Dorsolateral prefrontal cortex (tissue), 122 donors: ENCODE measurements at places on chromosomes 4 and X.

- DNase-seq: no peak
These were observed 1517.6 kb downstream of the STIM2 start for GRCh38 chr4:28378109-28378830.

GRCh38 chrX:27598312-27598711, 8.2 kb downstream of the DCAF8L2 start:
- DNase-seq: no peak

DNA sequence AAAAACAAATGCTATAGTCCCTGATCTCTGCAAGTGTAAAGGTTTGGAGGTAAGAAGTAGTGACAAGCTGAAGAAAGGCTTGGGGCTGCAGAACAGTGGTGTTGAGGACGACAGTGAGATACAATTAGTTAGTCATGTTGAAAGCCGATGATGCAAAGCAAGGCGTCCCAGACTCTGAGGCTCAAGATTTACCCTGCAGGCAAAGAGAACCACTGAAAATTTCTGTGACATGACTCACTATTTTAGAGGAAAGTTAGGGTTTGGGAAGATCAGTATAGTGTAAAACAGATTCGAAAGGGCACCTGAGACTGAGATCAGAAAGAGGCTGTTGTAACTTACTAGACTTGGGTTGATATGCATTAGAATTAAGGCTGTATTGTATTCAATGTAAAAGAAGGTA, 281.3 kb upstream of the FTHL17 start:
- no peak for DNase-seq

DNA sequence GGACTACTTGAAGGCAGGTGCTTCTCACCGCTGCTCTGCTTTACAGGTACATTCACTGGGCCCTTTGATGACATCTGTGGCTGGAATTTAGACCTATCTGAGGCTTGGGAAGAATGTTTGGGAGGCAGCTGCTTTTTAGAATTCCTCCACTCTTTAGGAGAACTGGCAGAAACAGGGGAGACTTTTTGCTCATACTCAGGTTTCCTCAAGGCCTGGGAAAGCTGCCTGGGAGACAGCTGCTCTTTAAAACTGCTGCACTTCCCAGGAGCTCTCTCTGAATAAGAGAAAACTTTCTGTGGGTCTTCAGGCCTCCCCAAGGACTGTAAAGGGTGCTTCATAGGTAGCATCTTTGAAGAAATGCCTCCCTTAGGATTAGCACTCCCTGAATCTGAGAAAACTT, 14.3 kb downstream of the CT47C1 start:
- no peak for DNase-seq

DNA sequence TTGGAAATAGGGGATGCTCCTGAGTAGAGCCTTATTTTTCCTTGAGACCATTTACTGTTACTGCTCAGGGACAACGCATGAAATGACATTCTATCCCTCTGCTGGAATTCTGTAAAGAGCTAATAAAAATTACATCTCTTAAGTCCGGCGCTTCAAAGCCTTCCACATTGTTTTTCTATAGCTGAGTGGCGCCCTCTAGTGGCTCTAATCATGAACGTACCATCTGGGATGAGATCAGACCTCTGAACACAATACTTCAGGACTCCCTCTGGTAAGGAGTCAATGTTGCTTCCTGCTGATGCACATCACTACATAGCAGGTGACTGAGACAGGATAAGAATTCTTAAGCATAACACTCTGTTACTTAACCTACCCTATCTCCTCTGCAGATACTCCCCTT, 6.0 kb downstream of the HMGN5 start:
- peak; percentile 49 for DNase-seq

- no peak for DNase-seq
These were observed 162.5 kb downstream of the BANK1 start for GRCh38 chr4:101952985-101953384.

DNA sequence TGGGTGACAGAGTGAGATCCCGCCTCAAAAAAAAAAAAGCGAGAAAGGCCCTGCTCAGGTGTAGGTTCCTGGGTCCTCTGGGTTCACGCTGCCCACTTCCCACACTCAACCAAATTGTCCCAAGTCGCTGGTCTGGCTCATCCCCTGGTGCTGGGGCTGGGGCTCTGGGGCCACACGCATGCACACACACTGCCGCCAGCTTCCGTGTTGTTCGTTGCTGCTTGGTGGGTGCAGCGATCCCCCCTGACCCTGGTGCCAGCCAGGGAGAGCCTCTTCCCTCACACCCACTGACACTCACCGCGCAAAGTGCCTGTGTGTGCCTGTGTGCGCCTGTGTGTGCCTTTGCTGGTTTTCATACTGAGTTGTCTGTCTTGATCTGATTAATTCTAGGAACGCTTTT, 124.1 kb upstream of the NKX1-1 start:
- DNase-seq: no peak

DNA sequence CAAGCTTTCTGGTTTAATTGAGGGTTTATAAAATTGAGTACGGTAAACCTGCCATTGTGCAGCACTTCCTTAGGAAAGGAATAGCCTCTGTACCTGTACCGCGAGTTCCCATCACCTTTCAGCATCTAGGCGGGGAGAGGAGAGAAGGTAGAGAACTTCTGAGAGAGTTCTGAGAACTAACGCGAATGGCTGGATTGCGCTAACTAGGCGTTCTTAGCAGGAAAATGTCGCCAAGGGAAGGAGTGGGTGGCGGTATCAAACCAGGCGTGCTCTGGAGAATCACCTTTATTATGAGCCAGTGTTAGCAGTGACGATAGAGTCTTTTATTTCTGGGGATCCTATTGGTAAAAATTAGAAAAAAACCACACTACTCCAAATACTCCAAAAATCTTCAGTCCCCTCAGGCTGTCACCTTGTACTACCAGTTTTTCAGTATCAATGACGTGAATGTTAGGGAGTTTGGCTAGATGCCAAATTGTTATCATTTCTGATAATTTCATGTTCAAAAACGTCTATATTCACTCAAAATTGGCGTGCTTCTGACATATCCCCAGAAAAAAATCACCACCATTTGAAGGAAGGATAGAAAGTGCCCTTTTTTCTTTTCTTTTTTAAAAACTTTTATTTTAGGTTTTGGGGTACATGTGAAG, 1.4 kb downstream of the UGT8 start:
- no peak for DNase-seq

DNA sequence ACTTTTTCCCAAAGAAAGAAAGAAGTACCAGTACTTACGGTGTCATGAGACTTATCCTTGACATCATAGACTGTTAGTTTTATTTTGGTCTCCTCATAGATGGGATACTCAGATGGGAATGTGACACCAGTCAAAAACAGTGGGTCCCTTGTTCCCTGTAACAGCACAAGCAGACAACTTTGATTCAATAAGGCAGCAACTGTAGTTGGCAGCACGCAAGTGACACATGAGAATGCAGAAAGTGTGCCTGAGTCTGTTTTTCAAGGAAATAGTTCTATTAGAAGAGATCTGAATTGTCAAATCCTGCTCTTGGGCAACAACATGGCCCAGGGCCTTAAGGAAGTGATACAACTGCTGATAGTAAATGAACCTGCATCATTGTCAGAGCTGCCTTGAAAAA, 443.2 kb downstream of the INPP4B start:
- DNase-seq: no peak

DNA sequence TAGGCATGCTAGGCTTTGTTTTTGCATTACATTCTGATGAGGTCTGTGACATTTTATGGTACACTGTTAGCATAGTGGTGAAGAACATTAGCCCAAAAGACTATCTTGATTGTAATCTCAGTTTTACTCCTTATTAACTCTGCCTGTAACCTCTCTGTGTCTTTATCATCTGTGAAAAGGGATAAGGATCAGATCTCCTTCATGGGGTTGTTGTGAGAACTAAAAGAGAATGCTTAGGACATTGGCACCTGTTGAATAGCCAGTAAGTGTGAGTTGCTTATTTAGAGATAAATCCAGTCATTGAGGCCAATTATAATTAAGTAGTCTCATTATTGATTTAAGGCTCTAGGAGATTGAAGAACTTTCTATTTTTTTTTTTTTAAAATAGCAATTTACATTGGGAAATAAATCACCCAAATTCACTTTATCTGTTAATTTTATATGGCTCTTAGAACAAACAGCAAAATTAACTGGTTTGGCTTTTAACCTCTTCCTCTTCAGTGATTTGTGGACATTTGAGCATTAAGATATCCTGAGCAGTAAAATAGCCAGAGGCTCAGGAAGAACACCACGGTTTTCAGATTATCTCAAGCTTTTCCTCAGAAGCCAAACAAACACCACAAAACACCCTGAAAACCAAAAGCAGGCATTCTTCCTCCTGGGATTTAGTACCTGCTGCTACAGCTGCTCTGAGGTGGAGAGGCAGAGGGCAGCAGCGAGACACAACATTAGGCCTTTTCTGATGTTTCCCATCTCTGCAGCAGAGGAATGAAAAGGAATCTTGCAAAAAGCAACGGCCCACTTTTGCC, 192.9 kb downstream of the ARHGAP10 start:
- DNase-seq: no peak

DNA sequence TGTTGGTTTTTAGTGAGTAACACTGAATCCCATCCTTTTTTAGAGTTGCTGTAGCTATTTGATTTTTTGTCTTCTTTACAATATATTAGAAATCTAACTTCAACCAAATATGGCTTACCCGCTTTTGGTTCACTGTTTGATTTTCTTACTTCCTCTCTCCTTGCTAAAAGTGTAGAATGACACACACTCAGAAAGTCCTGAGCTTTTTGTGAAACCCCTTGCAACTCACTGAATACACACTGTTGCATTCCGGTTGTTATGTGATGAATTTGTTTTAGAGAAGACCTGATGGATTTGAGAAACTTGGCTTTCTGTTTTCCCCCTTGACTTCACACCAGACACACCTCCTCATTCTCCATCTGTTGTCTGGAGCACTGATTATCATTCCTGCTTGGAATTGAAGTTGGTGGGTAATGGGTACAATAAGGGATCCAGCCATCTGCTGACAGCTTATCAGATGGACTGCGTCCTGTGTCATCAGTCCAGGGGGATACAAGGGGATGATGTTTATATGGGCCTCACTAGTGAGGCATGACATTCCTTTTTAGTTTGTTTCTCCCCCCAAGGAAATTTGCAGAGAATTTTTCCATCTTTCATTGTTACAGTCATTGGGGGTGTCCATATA, 5.2 kb downstream of the TMEM164 start:
- DNase-seq: no peak

DNA sequence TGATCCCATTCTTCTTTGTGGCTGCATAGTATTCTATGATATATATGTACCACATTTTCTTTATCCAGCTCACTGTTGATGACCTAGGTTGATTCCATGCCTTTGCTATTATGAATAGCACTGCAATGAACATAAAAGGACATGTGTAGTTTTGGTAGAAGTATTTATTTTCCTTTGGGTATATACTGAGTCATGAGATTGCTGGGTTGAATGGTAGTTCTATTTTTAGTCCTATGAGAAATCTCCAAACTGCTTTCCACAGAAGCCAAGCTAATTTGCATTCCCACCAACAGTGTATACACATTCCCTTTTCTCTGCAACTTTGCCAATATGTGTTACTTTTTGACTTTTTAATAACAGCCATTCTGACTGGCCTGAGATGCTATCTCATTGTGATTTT, 278.3 kb downstream of the PCDH18 start:
- DNase-seq: no peak

GRCh38 chrX:150873616-150874015, 24.9 kb downstream of the CD99L2 start:
- peak; percentile 29 for DNase-seq

DNA sequence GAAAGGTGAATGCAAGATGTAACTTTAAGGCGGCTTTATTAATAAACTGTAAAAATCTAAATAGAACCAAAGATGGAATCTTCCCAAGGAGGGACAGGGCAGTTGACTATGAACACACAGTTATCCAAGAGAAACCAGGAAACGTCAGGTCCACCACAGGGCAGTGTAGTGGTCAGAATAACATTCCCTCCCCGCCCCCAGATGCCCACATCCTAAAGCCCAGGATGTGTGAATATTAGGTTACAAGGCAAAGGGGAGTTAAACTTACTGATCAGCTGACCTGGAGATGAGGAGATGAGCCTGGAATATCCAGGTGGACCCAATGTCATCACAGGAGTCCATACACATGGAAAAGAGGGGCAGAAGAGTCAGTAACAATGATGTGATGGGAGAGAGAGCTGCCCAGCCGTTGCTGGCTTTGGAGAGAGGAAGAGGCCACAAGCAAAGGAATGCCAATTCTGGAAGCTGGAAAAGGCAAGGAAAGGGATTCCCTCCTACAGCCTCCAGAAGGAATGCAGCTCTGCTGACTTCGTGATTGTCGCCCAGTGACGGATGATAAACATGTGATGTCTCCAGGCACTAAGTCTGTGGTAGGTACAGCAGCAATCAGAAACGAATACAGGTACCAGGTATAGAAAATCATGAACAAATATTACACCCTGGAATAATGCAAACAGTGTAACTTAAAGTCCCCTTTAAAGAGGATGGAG, 5.2 kb downstream of the SH3KBP1 start:
- no peak for DNase-seq

GRCh38 chr4:180665481-180665880, 1577.7 kb upstream of the TENM3 start:
- no peak for DNase-seq

DNA sequence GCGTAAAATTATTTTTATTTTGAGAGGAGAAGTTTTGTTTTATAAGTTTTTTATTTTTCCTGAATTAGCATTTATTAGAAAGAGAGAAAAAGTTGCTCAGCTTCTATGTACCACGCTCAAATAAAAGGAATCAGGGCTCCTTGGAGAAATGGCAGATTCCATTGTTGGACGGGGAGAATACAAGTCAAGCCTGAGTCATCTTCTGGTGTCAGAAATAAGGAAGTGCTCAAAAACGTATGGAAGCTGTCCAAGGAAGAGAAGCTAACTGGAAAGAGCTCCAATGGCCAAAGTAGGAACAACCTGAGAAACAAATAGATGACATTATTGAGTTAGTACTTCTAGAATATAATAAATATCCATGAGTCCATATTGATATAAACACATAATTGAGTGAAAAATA, 89.3 kb upstream of the NEIL3 start:
- DNase-seq: no peak

- no peak for DNase-seq
These were observed 116.7 kb downstream of the UBE2K start for GRCh38 chr4:39814403-39815185.

DNA sequence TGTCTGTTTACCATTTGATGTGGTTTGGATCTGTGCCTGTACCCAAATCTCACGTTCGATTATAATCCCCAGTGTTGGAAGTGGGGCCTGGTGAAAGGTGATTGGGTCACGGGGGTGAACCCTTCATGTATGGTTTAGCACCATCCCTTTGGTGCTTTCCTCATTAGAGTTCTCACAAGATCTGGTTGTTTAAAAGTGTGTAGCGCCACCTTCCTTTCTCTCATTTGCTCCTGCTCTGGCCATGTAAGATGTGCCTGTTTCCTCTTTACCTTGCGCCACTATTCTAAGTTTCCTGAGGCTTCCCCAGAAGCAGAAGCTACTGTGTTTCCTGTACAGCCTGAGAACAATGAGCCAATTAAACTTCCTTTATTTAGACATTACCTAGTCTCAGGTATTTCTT, 610.7 kb upstream of the ADGRL3 start:
- no peak for DNase-seq
